ENCODE measurements at places on chromosomes 5 and 9.

GRCh38 chr5:66597183-66597757 lies 1.1 kb downstream of the MAST4 start:
- peak; percentile 11 for DNase-seq

DNA sequence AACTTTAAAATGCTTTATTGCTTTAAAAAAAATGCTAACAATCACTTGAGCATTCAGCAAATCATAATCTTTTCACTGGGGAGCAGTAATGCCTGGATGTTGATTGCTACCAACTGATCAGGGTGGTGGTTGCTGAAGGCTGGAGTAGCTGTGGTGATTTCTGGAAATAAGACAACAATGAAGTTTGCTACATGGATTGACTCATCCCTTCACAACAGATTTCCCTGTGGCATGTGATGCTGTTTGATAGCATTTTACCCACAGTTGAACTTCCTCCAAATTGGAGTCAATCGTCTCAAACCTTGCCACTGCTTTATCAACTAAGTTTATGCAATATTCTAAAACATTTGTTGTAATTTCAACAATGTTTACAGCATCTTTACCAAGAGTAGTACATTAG lies 83.3 kb downstream of the MLLT3 start:
- DNase-seq, result peak; percentile 31

GRCh38 chr5:80083101-80083890 lies 48.1 kb downstream of the THBS4 start:
- DNase-seq, result peak; percentile 78

GRCh38 chr9:75019654-75020053 lies 8.4 kb downstream of the CARNMT1 start:
- DNase-seq, result no peak

- peak; percentile 27 for DNase-seq
These were observed 3.1 kb downstream of the TSPAN17 start for GRCh38 chr5:176650354-176650884.

DNA sequence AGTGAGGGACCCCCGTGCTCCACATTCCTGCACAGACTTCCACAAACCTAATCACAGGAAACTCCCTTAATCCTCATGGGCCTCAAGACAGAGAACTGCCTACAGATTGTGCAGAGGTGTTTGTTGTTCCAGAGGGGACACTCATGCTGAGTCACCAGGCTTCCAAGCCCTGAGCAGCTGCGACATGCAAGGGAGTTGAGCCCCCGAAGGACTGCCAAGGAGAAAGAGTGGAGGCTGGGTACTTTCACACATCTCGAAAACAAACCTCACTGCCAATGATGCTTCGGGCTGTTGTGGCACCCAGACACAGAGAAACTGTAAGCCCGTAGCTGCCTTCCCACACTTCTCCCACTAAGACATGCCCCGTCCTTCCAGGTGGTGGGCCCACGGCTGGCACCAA lies 480.8 kb downstream of the CDH12 start:
- no peak for DNase-seq

GRCh38 chr5:141560725-141561483 lies 57.9 kb downstream of the DIAPH1 start:
- peak; percentile 98 for DNase-seq

GRCh38 chr9:116736399-116737151 lies 49.5 kb downstream of the TRIM32 start:
- DNase-seq, result no peak

DNA sequence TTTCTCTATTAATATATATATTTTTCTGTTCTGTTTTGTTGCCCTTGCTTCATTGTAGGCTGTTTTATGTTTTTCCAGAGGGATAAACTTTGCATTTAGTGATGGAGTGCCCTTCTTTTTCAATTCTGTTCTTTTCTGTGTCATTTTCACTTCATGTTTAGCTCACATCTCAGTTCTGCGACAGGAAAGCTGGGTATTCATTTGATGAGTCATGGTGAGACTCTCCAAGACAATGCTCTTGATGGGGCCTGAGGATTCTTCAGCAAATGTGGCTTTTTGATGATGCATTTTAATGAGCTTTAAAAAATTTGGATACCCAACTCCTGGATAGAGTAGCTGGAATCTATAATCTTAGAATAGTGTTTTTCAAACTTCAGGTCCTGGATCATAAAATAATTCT lies 56.5 kb upstream of the SPATA31D4 start:
- peak; percentile 89 for DNase-seq

- DNase-seq, result no peak
These were observed 145.5 kb downstream of the SAXO1 start for GRCh38 chr9:18887546-18887945.

DNA sequence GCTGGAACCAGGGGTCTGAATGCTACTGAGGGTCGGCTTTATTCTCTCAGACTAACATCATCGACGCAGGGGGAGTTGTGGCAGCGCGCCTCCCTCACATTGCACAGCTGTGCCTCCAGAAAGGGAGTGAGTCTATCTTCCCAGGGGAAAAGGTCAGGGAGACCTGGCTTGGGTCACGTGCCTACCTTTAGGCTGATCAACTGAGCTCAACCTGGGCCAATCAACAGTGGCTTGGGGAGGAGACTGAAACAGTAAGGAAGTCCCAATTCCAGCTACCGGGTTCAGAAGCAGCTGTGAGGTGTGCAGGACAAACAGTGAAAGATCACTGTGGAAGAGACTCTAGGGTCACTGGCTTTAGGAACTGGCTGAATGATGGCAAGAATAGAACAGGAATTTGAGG lies 14.3 kb downstream of the SNX30 start:
- DNase-seq, result no peak

DNA sequence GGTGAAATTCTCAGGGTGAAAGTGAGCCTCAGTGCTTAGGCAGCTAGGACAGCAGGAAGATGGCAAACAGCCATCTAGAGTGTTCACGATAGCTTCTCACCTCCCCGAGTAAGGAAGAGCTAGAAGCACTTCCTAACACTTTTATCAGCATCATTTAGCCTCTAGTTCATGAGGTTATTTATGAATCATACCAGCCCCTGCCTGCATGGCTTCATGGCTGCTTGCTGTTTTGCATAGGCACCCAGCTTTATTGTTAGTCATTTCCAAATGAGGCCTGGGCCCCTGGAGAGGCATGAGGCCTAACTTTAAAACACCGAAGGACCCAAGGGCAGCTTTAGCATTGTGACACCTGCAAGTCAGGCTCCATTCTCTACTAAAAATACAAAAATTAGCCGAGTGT lies 134.9 kb upstream of the PANK3 start:
- peak; percentile 59 for DNase-seq

- DNase-seq, result no peak
These were observed 34.0 kb downstream of the ADAM19 start for GRCh38 chr5:157541447-157542118.

GRCh38 chr9:131713016-131713415 lies 26.9 kb downstream of the RAPGEF1 start:
- no peak for DNase-seq

DNA sequence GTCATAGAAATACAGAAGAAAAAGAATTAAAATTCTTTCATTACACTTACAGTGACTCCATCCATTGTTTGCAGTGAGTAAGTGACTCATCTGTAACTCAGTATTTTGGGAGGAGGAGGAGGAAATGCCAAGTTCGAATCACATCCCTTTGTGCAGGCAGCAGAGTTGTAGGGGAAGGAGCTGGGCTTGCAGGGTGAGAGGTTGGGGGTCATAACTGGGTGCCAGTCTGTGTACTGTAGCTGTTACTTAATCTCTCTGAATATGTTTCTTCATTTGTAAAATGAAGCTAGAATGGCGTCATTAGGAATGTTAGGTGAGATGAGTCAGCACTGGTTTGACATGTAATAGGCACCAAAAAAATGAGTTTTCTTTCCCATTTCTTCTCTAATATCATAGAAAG lies 235.7 kb upstream of the ADAMTSL1 start:
- DNase-seq, result peak; percentile 73

DNA sequence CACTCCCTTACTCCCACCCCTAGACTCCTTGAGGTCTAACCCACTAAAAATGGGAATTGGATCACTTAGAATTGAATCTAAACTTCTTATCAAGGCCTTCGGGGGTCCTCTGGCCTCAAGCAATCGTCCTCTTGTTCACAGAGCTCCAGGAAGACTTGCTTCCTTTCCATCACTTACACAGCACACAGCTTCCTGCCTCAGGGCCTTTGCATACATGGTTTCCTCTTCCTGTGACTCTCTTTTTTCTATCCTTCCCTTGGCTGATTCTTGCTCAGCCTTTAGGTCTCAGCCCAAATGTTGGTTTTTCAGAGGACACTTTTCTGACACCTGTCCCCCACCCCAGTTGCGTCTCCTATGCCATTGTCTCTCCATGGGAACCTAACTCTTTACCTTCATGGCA lies 50.0 kb upstream of the ALDH1B1 start:
- no peak for DNase-seq

DNA sequence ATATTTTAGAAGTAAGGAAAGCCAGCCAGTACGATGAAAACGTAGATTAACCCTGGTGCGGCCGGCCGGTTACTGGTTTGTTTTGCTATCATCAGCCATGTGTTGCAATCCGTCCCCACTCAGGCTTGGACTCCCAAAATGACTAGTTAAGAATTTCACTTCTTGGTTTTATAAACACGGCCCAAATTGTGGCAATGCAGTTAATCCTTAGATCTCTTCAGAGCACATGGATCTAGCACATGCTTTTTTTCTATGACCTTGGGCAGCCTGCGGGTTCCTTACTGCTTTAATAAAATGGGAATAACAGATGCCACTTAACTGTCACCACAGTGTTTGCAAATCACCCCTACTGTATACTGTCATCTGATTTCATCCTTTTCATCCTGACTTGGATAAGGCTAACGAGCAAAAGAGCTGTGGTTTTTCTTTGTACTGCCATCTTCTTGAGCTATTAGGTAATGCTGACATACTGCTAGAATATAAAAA lies 1.5 kb downstream of the NDFIP1 start:
- DNase-seq, result peak; percentile 57

GRCh38 chr5:151233616-151234085 lies 9.8 kb upstream of the CCDC69 start:
- no peak for DNase-seq

GRCh38 chr5:32096891-32097595 lies 77.1 kb downstream of the GOLPH3 start:
- DNase-seq, result peak; percentile 32

DNA sequence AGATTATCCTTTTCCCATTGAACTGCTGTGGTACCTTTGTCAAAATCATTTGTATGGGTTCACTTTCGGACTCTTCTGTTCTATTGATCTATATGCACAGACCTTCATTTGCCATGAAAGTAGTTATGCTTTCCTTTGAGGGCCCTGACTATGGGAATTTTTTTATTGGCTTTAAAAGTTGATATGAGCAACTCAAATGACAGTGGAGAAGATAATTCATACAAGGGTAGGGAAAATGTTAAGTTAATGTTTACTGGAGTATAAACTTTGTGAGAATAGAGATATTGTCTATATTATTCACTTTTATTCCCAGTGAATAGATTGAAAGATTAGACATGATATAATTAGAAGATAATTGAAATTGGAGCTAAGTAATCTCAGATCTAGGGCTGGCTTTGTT lies 94.8 kb downstream of the ATP10B start:
- DNase-seq, result no peak

DNA sequence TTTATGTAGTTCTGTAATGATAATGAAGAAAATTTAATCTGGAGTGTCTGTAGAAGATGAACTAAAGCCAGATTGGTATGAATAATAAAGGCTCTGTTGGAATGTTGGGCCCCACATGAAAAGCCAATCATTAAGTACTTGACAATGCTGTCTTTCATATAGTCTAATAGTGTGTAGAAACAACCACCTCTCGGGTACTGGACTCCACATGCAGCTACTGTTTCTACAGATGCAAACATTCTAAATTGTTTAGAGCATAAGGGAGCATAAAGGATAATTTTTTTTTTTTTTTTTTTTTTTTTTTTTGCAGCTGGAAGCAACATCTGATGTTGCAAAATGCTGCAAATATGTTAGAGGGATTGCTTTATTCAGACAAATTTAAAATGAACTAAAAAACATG lies 354.3 kb downstream of the KCTD16 start:
- no peak for DNase-seq

- DNase-seq, result no peak
These were observed 28.6 kb upstream of the CTNNA1 start for GRCh38 chr5:138724470-138725146.

GRCh38 chr5:144698484-144698883 lies 527.8 kb downstream of the KCTD16 start:
- DNase-seq, result peak; percentile 65

DNA sequence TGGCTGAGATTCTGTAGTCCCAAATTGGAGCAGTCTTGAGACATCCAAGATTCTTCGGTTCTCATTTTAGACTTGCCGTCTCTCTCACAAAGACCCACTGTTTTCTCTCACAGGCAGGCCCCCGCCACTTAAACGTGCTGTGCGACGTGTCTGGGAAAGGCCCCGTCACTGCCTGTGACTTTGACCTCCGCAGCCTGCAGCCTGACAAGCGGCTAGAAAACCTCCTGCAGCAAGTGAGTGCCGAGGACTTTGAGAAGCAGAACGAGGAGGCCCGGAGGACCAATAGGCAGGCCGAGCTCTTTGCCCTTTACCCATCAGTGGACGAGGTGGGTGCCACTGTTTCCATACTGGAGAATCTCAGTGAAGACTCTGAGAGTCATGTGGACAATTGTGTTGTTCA lies 97.2 kb downstream of the DOCK8 start:
- DNase-seq, result no peak

DNA sequence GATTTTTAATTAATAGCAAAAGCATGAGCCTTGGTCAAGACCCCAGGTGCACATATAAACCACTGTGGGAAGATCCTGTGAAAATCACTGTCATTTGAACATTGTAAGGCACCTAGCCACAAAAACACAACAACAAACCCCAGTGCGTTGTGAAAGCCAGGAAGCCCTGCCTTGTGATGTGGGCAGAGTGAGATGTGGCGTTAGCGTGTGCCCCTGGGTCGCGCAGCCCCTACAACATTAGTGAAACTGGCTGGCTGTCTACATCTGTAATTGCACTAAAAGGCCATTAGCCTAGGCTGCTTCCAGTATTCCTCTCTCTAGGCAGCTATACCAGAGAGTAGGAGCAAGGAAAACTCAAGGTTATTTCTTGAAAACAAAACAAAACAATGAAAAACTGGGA lies 21.1 kb upstream of the PDZD2 start:
- DNase-seq, result no peak

DNA sequence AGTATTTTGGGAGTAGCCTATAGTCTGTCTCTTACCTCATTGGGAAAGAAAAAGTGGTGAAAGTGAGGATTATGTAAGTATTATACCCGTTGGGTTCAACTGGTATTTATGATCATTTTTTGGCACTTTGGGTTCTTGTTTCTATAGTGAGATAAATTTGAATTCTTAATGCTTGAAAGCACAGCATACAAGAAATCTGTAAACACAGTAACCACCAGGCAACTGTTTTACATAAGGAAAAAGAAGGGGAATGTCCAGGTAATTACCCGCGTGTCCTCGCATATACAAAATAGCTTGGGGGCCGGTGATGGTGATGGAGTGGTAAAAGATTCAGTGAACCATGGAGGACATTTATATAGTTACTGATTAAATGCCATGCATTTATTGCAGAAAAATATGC lies 60.5 kb downstream of the BASP1 start:
- no peak for DNase-seq
